ENCODE measurements at places on chromosomes 2 and 18.

DNA sequence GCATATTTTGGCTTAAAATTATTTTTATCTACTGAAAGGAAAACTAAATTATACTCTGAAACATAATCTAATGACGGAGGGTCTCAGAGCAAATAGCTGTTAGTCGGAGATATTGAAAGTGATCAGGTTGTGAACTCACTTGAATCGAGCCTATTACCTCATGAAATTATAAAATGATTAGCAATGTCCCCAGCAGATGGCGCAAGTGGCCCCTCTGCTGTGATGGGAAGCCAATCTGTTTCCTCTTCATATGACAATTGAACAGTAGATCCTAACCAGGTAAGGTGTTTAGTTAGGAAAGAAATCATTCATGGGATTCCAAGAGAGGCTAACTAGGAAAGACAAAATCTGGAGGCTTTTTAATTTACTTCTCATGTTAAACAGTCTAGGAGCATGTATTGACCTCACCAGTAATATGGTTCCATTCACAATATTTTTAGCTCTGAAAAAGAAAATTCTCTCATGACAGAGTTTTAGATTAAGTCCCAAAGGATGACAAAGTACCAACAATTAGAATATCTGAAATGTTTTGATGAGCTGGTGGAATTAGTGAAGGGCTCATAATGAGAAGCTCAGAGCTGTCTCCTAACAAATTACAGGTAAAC lies 29.9 kb upstream of the MPPE1 start:
- DNase-seq, result peak; percentile 61

GRCh38 chr18:69946608-69947155 lies 991 bp downstream of the CD226 start:
- no peak for DNase-seq

DNA sequence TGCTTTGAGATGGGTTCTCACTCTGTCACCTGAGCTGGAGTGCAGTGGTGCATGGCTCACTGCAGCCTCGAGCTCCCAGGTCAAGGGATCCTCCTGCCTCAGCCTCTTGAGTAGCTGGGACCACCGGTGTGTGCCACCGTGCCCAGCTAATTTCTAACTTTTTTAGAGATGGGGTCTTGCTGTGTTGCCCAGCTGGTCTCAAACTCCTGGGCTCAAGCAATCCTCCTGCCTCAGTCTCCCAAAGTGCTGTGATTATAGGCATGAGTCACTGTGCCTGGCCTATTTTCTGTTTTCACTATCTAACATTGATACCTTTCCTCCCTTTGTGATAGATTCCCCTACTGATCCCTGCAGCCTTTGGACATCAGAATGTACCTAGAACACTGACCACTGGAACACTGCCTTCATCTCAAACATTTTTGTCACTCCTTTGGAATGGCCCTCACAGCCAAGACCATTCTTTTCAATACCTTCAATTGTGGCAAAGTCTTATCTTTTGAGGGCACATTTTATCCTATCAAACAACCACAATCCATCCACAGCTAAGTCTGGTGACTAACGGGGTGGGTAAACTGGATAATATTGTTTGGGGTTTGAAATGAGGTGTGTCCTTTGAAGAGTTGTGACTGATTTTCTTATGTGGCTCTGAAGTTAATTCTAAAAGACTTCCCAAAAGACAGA lies 43.7 kb downstream of the EPAS1 start:
- no peak for DNase-seq

- no peak for DNase-seq
These were observed 807.8 kb downstream of the DSC3 start for GRCh38 chr18:30234755-30235154.

DNA sequence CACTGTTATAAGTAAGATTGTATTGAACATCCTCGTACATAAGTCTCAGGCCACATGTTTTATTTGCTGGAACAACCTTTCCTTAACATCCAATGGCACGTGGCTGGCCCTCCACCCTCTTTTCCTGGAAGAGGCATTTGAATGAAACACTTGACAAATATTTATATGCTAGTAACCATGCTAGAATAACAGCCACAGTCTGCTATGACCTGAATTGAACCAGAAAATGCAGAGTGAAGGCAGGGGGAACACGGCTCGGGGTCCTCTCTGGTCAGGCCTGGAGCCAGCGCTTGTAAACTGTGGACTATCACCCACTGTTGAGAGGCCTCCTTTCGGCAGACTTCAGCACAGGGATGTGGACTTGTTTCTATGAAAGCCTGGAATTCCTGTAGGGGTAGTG lies 198.2 kb upstream of the COPS8 start:
- DNase-seq, result no peak

DNA sequence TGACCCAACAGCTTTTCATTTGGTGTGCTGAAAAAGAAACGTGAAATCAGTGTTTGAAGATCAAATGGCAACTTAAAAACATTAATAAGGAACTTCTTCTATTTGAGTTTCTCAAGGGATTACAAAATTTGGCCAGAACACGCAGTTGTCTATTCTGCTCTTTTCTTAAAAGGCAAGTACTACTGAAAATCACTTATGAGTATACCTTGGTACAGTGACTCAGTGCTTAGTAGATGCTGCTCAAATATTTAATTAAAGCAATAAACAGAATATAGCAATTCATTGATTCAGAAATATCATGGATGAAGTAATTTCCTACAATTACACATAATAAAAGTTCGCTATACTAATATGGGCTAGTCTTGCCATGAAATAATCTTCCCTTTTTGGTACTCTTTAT lies 38.2 kb upstream of the MCM6 start:
- DNase-seq, result no peak

GRCh38 chr2:219713110-219713509 lies 85.7 kb downstream of the SLC4A3 start:
- no peak for DNase-seq

DNA sequence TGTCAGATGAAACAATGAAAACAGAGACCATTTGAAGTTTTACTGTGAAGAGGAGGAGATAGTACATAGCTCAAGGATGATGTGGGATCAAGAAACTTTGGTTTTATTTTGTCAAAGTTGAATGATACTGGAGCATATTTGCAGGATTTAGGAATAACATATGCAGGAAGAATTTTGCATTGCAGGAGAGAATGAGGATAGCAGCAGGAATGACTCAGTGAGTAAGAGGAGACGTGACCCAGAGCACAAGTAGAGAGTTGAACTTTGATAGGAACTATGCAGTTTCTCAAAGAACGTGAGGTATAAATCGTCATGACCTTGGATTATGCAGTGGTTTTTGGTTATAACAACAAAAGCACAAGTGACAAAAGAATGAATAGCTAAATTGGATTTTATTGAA lies 47.7 kb downstream of the MAPRE2 start:
- no peak for DNase-seq

DNA sequence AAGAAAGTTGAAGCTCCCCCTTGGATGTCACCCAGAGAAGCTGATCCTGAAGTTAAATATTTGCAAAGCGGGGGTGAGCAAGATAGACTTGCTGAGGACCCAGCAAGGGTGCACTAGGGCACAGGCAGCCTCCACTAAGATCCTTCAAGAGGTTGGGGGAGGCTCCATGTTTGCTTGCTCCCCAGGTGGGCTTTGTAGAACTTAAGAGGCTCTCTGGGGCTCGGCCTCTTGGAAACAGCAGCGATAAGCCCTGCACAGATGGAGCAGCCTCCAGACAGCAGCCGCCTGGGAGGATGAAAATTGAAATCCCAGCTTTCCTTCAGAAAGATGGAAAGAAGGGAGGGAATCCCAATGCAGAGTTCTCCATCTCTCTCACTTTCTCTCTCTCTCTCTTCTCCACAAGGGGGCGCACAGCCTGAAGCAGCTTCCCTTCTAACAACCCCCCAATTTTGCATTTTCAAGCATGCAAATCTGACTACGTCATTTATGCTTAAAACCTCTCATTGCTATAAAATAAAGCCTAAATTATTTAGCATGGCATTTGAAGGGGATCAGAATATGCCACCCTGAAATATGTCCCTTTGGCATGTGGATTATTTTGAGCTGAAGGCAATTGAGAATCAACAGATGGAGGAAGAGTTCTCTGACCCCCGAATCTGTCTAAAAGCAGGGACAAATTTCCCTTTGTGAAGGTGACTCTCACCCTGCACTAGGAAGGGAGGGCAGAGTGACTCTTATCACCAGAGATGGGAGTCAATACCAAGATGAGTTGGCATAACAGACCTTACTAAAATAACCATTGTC lies 185.7 kb upstream of the KLHL29 start:
- DNase-seq, result no peak

GRCh38 chr2:97966545-97967215 lies 29.1 kb downstream of the TMEM131 start:
- DNase-seq, result no peak

GRCh38 chr2:119691651-119692245 lies 12.7 kb downstream of the TMEM177 start:
- no peak for DNase-seq

DNA sequence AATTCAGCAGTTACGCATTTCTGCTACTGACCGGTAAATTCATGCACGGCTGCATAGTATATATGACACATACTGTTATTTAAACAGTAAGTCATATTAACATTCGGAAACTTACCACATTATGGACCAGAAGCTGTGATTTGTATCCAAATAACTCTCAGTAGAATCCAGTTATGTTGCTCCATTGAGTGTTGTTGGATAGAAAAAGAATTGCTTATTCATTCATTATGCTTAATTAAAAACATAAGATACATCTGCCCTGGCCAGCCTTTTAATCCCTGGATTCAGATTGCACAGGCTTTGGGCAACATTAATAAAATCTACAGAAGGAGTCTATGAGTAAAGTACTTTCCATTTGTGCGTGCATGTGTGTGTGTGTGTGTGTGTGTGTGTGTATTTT lies 111.3 kb downstream of the CPS1 start:
- DNase-seq, result no peak

GRCh38 chr2:70514612-70515055 lies 39.0 kb downstream of the TGFA start:
- DNase-seq, result no peak

- DNase-seq, result no peak
These were observed 67.3 kb downstream of the NDUFA10 start for GRCh38 chr2:239957681-239958472.

DNA sequence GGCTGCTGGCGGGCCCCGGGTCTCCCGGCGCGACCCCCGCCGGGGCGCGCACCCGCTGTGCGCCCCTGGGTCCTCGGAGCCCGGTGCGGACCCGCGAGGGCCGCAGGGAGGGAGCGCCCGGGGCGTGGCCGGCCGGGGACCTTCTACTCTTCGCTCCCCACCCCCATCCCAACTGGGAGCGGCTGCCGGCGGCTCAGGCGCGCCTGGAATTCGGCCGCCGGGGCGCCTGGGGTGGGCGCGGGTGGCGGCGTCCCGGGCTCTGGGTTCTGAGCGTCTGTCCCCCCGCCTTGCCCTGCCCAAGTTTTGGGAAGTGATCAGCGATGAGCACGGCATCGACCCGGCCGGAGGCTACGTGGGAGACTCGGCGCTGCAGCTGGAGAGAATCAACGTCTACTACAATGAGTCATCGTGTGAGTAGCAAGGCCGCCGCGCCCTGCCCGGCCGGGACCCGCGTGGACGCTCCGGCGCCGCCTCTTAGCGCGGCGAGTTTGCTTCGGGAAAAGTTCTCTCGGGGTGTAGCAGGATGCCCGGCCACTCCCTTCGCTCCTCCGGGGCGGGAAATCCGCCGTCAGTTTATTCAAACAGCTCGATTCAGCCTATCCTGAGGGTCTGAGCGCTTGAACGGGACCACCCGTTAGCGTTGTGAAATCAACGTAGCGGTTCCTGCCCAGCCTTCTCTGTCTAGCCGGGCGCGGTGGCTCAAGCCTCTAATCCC lies 502 bp downstream of the TUBB6 start:
- no peak for DNase-seq

DNA sequence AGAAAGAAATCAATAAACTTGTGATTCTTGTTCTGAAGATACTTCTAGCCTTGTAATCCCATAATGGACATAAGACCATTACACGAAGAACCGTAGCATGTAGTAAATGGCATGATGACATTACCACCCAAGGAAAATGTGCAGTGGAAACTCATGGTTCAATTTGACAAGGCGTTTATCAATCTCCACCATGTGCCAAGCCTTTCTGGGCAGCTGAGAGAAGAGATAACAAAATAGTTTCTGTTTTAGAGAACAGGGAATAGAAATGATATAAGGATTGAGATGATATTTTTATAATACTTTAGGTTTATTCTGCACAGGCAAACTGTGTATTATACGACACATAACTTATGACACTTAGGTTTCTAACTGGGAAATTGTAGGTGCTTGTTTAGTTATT lies 19.2 kb downstream of the ABI2 start:
- DNase-seq, result no peak

DNA sequence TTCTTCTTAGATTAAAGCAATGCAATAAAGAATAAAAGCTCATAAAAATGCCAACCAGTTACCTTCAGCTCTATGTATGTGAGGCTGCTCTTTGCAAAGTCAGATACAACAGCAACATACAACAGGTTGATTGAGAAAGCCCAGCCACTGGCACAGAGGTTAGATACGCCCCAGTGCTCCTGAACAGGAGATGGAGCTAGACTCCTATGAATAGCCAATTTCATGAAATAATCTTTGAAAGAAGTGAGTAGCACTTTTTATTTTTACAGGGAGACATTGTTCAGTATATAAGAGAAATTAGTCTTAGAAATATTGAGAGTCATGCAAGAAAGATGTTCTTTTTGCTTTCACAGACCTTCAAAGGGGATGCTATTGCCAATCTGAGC lies 362.4 kb upstream of the MEX3C start:
- no peak for DNase-seq

DNA sequence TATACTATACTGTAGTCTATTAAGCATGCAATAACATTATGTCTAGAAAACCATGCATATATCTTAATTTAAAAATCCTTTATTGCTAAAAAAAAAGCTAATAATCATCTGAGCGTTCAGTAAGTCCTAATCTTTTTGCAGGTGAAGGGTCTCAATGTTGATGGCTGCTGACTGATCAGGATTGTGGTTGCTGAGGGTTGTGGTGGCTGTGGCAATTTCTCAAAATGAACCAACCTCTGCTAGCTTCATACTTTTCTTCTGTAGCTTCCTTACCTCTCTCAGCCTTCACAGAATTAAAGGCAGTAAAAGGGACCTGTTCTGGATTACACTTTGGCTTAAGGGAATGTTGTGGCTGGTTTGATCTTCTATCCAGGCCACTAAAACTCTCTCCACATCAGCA lies 235.8 kb downstream of the NBAS start:
- no peak for DNase-seq

DNA sequence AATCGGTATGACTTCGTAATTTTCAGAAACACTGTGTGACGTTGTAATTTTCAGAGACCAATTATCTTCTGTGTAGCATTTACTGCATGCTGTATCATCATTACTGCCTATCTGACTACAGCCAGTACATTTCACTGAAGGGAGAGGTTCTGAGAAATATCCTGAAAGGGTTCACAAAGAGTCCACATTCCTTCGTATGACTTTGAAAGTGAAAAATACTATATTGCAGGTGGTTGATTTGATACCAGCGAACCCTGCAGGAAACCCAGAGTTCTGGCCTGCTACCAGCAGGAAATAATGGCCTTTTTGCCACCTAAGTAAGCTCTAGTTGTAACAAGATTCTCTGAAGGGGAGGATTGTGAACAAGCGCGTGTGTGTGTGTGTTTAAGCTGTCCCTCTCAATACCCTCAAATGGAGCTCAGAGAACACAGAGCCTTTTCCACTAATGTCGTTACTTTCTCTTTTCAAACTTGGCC lies 155.5 kb downstream of the ARHGAP28 start:
- no peak for DNase-seq

Measured in T follicular helper cell (primary cell).